ENCODE measurements at places on chromosomes 3 and 15.

DNA sequence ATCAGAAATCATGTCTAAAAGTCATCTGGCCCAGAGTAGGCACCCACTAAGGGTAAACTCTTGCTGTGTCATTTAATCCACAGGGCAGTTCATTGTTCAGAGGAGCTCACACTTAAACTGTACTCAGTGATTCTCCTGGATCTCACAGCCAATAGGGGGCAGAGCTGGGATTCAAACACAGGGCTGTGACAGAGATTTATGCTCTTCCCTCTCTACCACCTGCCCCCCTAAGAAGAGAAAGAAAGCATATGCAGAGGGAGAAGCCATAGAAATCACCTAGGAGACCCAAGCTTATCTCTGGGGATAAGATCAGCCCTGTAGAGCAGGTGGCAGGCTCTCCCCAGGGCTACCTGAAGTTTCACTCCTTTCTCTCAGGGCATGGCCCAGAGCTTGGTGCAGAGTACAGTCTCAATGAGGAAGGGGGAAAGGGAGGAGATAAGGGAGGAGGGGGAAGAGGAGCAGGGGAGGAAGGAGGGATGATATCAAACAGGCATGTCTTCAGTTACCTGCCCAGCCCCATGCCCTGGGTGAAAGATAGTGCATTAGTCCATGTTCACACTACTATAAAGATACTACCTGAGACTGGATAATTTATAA, 51.8 kb upstream of the ADPGK start:
- no peak for DNase-seq

- no peak for DNase-seq
These were observed 32.7 kb downstream of the EBLN2 start for GRCh38 chr3:73094129-73094528.

GRCh38 chr15:52466134-52466701, 62.5 kb downstream of the MYO5A start:
- DNase-seq, result no peak

DNA sequence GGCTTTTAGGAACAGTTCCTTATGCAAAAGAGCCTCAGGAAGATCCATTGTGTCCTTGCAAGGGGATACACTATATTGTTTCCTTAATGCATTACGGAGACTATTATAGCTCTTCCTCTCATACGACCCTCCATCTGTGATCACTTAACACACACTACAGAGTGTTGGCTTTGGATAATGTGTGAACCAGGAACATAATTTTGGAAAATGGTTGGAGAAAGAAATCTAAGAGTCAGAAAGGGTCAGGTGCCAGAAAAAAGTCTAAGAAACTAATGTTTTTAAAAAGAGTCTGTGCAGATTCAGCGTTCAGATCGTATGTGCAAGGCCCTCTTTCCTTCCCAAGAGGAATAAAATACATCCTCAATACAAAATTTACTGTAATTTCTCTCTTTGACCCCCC, 27.3 kb downstream of the LRRN1 start:
- DNase-seq, result no peak

DNA sequence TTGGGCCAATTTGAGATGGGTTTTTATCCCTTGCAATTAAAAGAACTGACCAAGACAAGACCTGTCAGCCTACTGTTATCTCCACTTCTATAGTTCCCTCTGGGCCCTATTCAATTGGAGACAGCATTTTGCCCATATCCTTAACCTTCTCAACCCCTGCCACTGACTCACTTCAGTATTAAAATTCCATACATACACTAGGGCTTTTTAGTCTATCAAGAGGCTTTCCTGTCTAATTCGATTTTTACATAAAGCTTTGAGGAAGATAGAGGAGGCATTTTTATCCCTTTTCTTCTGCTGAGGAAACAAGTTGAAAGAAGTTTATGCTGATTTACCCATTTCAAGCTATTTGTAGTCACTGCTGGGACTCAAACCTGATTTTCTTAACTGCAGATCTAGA, 51.1 kb downstream of the GTF2E1 start:
- DNase-seq, result no peak

GRCh38 chr15:69377216-69377970, 36.8 kb upstream of the KIF23 start:
- DNase-seq, result no peak

- DNase-seq, result peak; percentile 2
These were observed 46.6 kb upstream of the MDFIC2 start for GRCh38 chr3:70358978-70359580.

DNA sequence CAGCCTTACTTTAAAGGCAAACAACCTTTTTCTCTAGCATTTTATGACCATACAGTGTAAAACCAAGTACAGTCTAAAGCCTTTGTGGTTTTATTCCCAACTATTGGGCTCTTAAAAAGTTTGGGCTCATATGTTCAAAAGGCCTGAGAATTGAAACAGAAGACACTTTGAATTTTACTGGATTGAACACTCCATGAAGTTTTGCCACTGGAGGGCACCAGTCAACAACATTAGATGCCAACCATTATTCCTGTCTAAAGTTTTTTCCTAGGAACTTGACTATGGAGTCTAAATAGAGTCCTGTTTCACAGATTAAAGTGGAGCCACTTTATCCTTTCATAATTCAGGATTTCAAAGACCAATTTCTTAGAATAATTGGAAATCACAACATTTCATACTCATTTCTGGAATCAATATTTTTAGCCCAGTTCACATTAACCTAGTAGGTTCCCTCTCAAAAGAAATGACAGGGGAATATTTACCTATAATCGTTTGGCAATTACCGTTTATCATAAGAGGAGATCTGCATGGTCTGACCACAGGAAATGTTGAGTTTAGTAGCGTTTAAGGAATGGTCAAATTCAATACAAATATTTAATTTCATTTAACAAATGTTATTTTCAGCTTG, 244.1 kb upstream of the PDZRN3 start:
- peak; percentile 17 for DNase-seq

DNA sequence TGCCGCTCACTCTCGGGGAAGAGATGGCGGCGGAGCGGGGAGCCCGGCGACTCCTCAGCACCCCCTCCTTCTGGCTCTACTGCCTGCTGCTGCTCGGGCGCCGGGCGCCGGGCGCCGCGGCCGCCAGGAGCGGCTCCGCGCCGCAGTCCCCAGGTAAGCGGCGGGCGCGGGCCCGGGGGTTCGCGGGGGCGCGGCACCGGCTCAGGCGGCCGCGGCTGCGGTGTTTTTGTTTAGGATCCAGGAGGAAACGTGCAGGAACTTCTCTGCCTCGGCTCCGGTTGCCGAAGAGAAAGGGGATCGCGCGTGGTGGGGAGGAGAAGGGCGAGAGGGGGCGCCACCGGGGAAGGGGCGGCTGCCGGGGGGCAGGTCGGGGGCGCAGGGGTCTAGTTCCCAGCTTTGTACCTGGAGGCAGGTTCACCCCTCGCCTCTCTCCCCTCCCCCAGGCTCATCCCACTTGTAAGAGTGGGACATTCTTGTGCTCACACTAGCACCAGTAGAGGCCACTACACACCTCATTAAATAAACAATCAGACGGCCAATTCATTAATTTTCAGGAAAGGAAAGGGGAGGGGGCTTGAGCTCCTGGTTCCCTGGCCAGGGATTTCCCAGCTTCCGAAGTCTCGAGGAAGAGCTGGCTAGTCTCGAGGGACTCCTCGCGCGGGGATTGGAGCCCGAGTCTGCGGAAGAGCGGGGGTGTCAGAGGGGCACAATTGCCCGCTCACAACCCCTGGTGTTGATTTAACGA, 562 bp downstream of the NEO1 start:
- no peak for DNase-seq

DNA sequence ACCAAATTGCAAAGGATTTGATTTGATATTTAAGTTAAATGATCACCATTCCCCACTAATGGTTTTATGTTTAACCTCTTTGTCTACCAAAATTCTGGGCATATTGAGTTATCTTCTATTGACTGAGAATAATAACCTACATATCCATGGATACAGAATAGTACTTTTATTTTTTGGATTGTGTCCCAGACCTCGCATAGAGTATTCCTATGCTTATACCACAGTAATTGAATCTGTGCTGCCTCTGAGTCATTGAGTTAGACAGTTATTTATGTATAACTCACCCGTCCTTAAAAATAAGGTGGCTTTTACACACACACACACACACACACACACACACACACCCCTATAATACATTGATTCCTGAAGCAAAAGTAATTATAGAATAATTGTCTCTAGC, 690.1 kb upstream of the BCHE start:
- no peak for DNase-seq

- DNase-seq, result peak; percentile 91
These were observed 64.8 kb downstream of the RFTN1 start for GRCh38 chr3:16448639-16449070.
